ENCODE measurements at places on chromosomes 3 and 15.
A peak's percentile ranks its signal among the peaks of the same experiment; 100 is the strongest.

DNA sequence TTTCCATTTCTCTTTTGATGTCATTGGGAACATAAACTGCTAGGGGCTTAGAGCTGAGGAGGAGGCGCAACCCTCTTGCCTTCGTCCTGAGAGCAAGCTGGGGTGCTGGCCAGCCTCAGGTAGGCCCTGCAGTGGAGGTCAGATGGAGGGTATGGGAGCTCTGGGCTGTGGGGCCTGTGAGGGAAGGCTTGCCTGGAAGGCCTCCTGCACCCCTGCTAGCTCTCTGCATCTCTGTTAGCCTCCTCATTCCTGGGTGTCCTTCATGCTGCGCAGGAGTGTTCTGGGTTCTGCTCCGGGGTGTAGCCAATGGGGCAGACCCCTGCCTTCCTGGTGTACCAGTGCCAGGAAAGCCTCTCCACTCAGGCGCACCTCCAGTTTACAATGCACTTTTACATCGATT, 11.8 kb downstream of the GP5 start:
- no peak for DNase-seq

DNA sequence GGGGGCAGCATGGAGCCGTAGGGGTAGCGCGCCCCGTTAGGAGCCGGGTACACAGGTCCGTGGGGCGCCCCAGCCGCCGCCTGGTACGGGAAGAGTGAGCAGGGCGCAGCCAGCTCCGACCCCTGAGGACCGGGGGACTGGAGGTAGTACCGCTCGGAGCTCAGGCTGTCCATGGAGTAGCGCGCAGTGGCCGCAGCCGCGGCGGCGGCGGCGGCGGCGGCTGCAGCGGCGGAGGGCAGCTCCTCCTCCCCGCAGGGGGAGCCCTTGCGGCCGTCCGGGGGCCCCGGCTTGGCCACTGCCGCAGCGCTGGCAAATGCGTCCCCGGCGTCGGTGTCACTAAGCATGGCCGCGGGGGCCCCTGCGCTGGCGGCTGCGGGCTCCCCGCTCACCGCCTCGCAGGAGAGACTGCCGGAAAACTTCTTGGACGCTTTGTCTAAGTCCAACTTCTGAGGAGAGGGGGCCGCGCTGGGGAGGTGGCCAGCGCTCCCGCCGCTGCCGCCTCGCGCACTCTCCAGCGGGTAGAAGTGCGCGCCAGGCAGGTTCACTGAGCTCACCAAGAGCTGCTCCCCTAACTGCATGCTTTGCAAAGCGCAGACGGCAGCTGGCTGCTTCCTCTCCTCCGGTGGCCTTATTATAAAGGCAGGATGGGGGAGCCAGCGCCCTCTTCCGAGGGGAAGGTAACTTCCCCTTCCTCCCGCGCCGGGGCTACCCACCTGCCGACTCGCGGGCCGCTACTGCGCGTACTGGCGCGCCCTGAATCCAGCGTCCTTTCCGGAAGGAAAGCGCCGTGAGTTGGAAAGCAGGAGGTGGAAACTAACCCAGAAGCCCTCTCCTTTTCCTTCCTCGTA, at the start of gene EOMES:
Gene EOMES (minus strand): TSS at position 607 of the 848 bp plus-strand sequence. CDS start 29 bp downstream, at position 578.
- DNase-seq, result peak; percentile 60

- DNase-seq, result no peak
Observed at GRCh38 chr3:107978131-107979055, 112.4 kb downstream of the CD47 start.

DNA sequence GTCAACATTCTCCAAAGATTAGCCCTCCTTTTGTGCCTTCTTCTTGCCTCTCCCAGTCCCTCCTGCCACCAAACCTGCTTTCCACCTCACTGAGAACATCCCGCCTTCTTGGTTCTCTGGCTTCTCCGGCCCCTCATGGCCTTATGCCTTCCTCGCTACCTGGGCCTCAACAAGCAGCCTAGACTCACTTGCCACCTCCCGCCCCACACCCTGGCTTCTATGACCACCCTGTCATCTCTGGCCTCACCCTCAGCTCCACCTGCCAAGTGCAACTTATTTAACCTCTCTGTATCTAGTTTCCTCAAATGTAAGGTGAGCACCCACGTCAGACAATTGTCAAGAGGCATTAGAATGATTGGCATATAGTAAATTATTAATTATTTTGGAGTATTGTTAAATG, 68.8 kb upstream of the MEX3B start:
- no peak for DNase-seq

Data from activated CD4-positive, alpha-beta T cell treated with anti-CD3 and anti-CD28 coated beads, Interleukin-2, amount 50 U/mL, for 1 hour (primary cell).